Glomerular endothelial cell (primary cell): ENCODE measurements at places on chromosomes 3 and 15.

- DNase-seq, result no peak
These were observed 13.5 kb downstream of the POC1A start for GRCh38 chr3:52140769-52141168.

GRCh38 chr15:68340726-68341671 lies 63.5 kb downstream of the FEM1B start:
- no peak for DNase-seq

GRCh38 chr3:112132975-112133448 lies at the start of gene GCSAM:
Gene GCSAM, minus strand, starts transcription at chr3:112133248. Its CDS starts 128 bp downstream, at chr3:112133120.
- DNase-seq, result no peak

DNA sequence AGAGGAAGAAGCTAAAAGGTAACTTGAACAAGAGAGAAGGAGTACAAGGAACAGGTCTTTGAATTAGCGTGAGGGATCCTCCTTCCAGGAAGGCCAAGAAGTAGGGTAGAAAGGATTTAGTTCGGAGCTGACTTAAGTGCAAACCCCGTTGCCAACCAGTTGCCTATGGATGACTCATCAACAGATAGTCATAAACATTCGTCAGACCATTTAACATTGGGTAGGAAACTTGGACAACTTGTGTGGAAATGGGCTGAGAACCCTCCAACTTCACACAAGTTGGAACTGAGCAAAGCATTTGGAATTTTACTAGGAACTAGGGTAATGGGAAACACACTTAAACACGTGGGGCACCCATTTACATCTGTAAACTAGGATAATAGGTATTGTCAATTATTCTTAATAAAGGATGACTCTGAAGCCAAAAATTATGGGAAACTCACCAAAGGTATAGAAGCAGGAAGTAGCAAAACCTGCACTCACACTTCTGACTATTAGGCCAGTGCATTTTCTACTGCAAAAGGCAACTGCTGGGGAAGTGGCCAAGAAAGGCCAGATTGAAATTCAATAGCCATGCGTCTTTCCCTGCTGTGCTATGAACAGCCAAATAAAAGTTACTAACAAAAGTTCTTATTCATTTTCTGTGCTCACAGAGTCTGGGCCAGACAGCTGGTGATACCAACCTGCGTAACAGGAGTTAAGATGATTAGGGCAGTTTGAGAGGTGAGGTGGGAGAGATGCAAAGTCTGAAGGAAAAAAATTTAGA lies 174.5 kb upstream of the TMC3 start:
- DNase-seq, result no peak

DNA sequence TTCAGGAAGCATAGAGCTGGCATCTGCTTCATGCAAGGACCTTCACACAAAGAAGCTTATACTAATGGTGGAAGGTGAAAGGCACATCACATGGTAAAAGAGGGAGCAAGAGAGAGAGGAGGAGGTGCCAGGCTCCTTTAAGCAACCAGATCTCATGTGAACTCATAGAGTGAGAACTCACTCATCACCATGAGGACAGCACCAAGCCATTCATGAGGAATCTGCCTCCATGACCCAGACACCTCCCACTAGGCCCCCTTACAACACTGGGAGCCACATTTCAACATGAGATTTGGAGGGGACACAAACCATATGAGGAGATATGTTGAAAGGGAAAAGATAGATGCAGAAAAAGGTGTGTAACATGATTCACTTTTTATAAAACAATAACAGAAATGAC lies 48.4 kb upstream of the TLE3 start:
- no peak for DNase-seq

DNA sequence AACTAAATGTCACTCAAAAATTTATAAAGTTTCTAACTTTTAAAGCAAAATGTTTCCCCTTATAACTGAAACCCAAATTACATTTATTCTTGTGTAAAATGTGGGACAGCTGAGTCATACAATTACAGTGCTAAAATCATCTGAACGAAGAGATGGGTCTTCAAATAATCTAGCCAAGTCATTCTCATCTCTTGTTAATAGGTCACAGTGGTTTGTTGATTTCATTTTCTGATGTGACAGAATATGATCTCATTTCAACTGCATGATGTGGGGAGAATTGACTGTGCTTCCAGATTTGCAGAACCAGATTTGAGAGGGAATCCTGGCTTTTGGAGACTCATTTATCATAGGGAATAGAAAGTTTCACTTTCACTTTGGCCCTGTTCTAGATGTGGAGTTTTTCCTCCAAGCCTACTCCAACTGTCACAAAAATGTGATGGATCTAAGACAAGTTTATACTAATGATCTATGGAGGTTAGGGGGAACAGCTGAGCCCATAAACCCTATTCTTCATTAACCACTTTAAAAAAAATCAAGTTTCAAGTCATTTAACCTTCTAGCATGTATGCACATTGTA lies 685.0 kb downstream of the PDCD6IP start:
- DNase-seq, result no peak

- no peak for DNase-seq
These were observed 41.3 kb upstream of the ICE2 start for GRCh38 chr15:60520013-60520824.

DNA sequence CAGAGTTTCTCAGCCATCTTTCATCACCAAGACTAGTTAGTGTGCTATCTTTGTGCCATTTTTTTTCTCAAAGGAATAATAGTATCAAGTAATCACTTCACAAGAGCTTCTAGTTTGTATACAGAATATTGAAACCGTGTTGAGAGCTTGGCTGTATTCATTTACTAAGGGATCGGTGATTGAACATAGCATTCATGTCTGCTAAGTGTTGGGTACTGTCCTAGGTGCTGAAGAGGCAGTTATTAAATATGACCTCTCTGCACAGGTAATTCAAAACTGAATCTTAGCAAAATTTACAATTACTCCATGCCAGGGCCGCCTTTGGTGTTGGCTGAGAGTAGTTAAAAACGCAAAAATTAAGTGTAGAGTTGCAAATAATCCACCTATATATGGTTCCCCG lies 355.3 kb upstream of the RORA start:
- DNase-seq, result no peak

DNA sequence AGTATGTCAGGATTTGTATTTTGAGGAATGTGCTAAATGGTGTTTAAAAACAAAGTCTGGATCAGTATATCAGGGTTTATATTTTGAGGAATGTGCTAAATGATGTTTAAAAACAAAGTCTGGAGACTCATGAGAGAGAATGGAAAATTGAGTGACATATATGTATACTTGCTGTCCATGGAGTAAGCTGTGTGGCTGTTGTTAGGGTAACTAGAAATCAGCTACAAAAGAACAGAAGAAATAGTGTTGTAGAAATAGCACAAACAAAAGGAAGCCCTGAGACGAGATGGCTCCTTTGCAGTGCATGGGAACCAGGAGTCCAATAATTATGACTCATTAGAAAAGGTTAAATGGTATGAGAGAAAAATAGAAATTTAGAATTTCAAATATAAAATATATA lies 282.7 kb upstream of the MANF start:
- no peak for DNase-seq

- DNase-seq, result peak; percentile 51
These were observed 254.0 kb upstream of the TBL1XR1 start for GRCh38 chr3:177451301-177451750.

GRCh38 chr3:31876331-31876730 lies 104.7 kb downstream of the OSBPL10 start:
- peak; percentile 27 for DNase-seq

DNA sequence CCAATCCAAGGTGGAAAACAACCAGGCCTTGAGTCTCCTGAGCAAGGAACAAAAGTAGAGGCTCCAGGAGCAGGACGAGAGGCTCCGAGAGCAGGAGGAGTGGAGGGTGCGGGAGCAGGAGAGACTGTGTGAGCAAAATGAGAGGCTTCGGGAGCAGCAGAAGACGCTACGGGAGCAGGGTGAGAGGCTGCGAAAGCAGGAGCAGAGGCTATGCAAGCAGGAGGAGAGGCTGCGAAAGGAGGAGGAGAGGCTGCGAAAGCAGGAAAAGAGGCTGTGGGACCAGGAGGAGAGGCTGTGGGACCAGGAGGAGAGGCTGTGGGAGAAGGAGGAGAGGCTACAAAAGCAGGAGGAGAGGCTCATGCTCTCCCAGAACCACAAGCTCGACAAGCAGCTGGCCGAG lies 60.3 kb upstream of the UBE2Q2 start:
- no peak for DNase-seq

GRCh38 chr3:186414735-186415419 lies 52.8 kb upstream of the DGKG start:
- no peak for DNase-seq

DNA sequence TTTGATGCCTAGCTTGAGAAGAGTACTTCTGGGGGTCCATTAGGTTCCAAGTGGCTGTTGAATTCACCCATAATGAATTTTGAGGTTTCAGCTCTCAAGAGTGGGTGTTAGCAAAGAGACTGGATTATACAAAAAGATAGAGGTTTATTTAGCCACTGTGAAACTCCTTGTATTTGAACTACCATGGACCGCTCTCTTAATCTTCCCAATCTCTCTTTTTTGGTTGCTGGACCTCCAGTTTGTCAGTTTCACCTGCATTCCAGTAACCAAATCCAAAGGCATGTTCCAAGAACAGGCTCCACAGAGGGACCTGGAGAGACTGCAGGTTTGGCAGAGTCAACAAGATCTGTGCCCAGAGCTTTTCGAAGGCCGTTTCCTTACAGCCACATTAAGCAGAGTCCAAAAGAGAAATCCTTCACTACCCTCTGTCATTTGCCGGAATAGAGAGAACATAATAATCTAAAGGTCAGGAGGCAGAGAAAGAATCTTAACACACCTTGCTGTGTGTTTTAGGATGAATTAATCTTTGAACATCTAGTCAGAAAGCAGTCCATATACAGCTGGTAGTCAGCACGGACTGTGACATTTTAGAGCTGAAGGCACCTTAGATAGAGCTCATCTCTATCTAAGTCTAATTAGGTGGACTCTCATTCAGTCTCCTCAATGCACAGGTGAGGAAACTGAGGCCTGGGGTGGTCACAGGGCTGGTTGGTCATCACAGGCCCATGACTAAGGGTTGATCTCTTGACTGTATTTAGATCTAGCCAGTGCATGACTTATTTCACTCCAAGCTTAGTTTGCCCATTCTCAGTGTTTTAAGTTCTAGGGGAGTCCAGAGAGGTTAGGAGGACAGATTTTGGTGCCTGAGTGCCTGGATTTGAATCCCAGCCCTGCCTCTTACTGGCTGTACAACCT lies 1.3 kb downstream of the ABHD2 start:
- DNase-seq, result no peak

- DNase-seq, result no peak
These were observed 221.3 kb upstream of the CDIN1 start for GRCh38 chr15:36358094-36358493.

- no peak for DNase-seq
These were observed 58.9 kb downstream of the ZNF148 start for GRCh38 chr3:125316246-125316645.

- no peak for DNase-seq
These were observed 45.4 kb downstream of the PRICKLE2 start for GRCh38 chr3:64179860-64180259.

GRCh38 chr15:40338921-40339620 lies 1.7 kb downstream of the CCDC9B start:
- DNase-seq, result no peak
